ENCODE measurements at places on chromosomes 3 and 15. TPM values are rescaled to one million over a fixed set of nuclear protein-coding genes. Genes with fewer than 3 reads are reported as not detected.

- DNase-seq = no peak
Observed at GRCh38 chr3:43102773-43103480, 3.0 kb downstream of the POMGNT2 start.

DNA sequence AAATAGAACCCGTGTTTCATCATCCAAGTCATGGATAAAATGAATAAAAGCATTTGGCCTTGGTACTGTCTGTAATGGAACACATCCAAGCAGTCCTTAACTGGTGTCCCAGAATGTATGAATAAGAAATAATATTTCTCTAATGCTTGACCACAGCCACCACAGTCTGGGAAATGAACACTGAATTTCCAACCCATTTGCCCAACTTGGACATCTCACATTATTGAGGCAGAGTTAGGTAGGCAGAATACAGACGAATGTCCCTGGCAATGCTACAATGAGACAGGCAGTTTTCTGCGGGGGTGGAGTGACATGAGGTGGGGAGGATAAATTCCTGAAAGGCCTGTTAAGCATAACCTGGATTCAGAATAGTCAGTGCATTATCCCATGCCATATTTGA, 245.7 kb downstream of the ZIC1 start:
- DNase-seq = no peak

GRCh38 chr3:139465636-139466035, 10.7 kb downstream of the RBP2 start:
- no peak for DNase-seq

Gene SHC4
- 0.21 TPM for total RNA-seq

GRCh38 chr3:151816091-151816604, 2.2 kb downstream of the AADAC start:
- DNase-seq = no peak

- DNase-seq = peak; percentile 38
Observed at GRCh38 chr15:74977599-74977998, 17.8 kb upstream of the SCAMP5 start.

DNA sequence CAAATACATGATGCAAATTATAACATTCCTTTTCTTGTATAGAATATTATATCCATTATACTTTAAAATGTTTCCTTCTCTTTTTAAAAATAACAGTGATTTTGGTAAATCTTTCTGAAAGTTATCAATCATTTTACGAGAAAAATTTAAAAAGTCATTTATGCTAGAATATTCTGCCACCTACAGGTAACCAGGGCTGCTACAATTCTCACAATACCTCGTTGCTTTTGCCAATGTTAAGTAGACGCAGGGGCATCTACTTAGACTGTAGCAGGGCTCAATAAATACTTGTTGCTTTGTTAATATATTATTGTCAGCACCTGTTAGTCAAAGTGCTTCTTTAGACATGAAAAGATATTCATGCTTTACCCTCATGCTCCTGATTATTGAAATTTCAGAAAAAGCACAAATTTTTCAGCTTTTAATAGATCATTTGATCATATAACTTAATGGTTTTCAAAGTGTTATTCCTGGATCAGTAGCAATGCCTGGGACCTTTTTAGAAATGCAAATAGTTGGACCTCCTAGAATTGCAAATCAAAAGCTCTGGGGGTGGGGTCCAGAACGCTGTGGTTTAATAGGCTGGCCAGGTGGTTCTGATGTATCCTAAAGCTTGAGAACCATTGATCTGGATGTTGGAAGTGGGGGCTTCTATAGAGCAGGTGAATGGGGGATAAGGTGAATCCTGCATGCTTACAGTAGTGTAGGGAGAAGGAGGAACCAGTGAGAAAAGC, 223.6 kb upstream of the PDZRN3 start:
- no peak for DNase-seq

- no peak for DNase-seq
Observed at GRCh38 chr3:134057006-134057653, 27.4 kb upstream of the SLCO2A1 start.

DNA sequence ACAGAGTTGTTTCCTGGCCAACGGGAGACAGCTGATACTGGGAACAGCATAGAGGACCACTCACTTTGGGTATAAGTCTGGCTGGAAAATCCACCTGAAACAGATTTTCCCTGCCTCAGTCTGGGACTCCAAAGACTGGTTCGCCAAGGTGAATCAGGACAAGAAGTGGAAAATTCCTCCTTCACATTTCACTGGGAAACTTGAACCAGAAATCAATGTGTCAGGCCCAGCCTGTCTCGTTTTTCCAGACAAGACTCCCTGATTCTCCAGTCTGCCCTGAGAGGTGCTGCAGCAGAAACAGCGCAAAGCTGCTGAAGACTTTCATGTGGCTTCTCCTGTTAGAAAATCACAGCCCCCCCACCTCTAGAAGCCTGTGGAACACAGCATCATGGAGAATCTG, 269.8 kb downstream of the OPA1 start:
- DNase-seq = no peak

GRCh38 chr3:139940622-139941021, 5.6 kb downstream of the CLSTN2 start:
- no peak for DNase-seq

DNA sequence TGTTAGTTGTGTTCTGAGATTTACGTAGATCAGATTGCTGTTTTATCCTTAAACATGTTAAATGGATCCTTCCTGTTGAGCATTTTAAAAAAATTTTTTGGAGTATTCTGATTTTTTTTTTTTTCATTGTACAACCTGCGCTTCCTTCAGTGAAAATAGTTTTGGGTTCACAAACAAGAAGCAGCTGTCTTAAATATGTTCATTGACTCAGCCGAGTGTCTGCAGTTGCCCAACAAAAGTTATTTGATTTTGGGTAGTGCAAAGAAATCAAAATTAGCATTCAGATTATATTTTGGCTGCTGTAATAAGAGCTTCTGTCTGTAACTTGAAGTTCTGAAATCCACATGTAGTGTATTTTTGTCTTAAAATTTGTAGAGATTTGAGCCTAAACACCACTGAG, 148.2 kb downstream of the BBX start:
- DNase-seq = no peak

- peak; percentile 57 for DNase-seq
Observed at GRCh38 chr3:185825006-185825638, at the start of gene IGF2BP2. Gene IGF2BP2, minus strand, starts transcription at chr3:185825042. Its CDS starts 82 bp downstream, at chr3:185824960.

DNA sequence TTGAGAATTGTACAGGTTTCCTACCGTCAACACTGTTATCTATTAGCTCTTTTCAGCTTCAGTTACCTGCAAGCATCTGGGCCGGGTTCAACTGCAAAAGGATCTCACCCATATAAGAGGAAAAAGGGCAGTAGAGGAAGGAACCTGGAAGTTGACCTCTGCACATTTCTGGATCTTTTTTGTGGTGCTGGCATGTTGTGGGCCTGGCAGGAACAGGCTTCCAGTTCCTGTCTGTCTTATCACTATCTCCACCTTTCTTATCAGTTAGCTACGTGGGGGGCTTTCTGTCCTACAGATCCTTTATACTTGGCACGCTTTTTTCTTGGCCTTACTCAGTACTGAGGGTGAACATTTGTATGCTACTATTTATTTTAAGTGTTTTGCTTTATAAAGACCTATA, 42.2 kb upstream of the TJP1 start:
- DNase-seq = no peak

- DNase-seq = no peak
Observed at GRCh38 chr3:106745344-106746168, 631.7 kb upstream of the CCDC54 start.

Gene SERPINI2
- not detected for total RNA-seq

Gene P2RY1
- total RNA-seq = 0.67 TPM

- no peak for DNase-seq
Observed at GRCh38 chr3:107142171-107142570, 235.1 kb upstream of the CCDC54 start.

DNA sequence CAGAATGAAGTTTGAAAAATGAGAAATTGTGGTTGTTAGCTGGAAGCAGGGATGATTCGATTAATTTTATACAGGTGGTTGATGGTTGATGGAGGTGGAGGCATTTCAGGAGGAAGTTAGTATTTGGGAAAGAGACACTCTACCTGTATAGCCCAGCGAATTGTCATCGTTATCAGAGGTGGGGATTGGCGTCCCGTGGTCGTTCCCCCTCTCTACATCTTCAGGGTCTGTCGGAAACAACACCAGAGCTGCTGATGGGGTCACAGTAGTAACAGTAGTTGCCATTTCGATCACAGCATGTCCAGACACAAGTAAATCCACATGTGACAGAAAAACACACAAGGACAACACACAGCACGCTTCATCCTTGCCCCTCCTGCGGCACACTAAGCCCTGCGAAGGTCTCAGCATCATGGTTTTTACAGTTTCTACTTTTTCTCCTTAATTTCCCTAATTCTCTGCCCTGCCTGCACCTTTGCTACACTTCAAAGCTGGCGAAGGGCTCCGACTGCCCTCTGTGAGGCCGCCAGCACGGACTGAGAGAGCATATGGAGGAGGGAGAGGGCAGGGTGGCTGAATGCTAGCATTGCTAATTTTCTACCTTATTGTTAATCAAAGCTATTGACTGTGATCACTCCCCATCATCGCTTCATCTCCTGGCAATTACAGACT, 642.3 kb downstream of the ROBO1 start:
- no peak for DNase-seq

GRCh38 chr3:169146866-169147237, 516.7 kb downstream of the MECOM start:
- DNase-seq = no peak

GRCh38 chr3:177928172-177928873, 607.9 kb upstream of the KCNMB2 start:
- DNase-seq = no peak

DNA sequence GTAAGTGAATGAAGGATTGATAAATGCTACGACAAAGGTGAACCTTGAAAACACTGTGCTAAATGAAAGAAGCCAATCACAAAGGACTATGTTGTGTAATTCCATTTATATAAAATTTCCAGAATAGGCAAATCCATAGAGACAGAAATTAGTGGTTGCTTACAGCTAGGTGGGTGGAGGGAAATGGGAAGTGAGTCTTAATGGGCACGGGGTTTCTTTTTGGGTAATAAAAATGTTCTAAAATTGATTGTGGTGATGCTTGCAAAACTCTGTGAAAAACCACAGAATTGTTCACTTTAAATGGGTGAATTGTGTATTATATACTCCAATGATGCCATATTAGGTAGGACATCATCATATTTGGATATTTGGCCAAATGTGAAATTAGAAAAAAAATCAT, 20.9 kb upstream of the TEX9 start:
- no peak for DNase-seq

Gene MUC20
- total RNA-seq = 0.43 TPM

DNA sequence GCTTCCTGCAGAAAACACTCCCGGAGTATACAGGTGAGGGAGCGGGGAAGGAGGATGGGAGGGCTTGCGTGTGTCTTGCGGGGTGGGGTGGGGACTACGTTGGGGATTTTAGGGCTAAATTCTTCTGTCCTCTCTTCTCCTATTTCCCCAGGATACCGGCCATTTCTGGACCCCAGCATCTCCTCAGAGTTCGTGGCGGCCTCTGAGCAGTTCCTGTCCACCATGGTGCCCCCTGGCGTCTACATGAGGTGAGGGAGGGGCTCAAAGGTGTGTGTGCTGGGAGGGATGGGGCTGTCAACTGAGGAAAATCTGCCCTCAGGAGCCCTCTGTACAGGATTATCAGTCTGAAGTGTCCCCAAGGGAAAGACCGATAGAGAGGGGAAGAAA, 6.6 kb downstream of the DUOX1 start:
- peak; percentile 30 for DNase-seq

- DNase-seq = peak; percentile 73
Observed at GRCh38 chr15:90086868-90087268, 15.4 kb downstream of the IDH2 start.

All from activated naive CD4-positive, alpha-beta T cell treated with anti-CD3 and anti-CD28 coated beads for 36 hours (primary cell).